HAP-1 (cell line): ENCODE measurements at places on chromosomes 4 and X.
A peak's percentile ranks its signal among the peaks of the same experiment; 100 is the strongest.

- DNase-seq: no peak
Observed at GRCh38 chr4:90443231-90443630, 316.0 kb downstream of the CCSER1 start.

DNA sequence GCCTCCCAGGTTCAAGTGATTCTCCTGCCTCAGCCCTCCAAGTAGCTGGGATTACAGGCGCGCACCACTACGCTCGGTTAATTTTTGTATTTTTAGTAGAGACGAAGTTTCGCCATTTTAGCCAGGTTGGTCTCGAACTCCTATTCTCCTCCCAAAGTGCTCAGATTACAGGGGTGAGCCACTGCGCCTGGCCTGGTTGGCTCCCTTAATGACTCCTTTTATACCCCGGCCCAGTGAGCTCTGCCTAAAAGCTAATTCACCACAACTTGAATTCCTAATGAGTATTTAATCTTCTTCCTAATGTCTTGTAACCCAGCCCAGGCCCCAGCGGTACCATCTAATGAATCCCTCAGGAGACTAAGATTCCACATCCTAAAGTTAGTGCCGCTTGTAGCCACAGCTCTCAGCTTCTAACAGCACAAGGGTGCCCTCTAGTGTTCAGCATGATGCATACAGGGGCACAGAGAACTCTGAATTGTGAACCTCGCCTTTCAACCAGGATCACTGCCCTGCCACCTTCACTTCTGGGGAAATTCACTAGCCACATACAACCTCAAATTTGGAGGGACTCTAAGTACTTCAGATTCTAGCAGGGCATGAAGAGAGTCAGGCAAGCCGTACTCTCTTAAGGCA, 89.5 kb downstream of the OR13H1 start:
- DNase-seq: peak; percentile 63

GRCh38 chr4:10743357-10743756, 58.8 kb upstream of the CLNK start:
- DNase-seq: no peak

- no peak for DNase-seq
Observed at GRCh38 chr4:93684571-93684970, 144.0 kb upstream of the ATOH1 start.

- DNase-seq: no peak
Observed at GRCh38 chr4:37073226-37073840, 171.2 kb upstream of the NWD2 start.

DNA sequence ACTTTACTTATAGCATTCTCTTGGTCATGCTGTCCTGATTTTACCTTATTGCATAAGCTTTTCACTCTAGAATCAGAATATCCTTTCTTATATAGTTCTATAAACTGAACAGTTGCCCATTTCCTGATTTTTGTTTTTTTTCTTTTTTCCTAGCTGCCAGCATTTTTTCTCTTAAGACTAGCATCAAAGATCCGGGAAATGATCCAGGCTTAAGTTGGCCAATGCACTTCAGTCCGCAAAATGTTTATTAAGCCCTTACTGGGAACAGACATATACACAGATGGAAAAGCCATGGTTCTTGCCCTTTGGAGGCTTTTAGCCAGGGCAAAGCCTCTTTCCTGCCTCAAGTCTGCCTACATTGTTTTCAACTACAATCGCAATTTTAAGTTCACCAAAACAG, 10.1 kb upstream of the BMP2K start:
- no peak for DNase-seq

DNA sequence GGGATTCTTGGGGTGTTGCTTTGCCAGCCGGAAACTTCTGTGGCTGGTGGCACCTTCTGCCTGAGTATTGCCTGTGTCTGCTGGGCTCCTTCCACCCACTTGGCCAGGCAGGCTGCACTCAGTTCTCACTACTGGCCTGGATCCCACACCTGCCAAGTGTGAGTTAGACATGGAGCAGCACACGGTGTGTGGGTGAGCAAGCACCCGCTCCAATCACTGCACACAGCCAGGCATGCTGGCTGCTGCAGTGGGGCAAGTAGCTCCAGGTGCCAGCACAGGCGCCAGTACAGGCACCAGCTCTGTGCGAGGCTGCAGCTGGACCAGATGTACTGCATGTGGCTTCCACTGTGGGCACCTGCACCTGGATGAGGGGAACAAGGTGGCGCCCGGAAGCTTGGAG, 23.9 kb downstream of the DCUN1D4 start:
- no peak for DNase-seq

- no peak for DNase-seq
Observed at GRCh38 chr4:102642631-102643298, 118.0 kb downstream of the MANBA start.

DNA sequence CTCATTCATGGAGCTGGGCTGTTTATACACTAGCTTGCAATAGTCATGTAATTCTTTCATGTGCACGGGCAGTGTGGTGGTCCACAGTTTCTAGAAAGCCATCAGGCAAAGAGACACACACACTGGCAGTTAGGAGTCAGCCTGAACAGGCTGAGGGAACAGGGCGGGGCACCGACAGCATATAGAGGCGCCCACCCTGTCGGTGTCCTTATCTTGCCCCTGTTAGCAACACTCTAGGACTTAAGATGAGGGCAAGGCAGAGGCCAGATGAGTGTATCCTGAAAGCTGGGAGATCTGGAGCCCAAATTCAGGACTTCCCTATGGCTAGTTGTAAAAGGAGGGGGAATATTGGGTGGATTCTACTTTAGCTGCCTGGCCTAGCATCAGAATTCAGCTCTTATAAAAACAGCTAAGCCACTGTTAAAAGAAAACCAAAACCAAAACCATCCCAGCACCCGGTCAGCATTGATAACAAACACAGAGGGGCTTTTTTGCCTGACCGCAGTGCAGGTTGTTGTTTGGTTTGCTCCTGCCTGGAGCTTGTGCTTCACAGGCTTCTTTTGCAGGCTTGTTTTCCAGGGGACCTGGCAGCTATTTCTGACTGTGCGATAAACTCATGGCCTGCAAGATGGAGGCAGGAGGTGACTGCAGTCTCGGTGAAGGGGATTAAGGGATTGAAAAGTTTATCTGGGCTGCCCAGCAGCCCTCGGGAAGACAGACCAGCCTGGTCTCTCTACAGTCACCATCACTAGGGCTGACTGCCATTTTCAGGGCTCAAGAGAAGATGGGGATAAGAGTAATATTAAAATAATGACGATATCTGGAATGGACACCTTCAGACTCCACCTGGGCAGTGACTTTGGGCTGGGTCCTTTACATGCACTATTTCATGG, 638.9 kb downstream of the MID1IP1 start:
- DNase-seq: no peak

GRCh38 chr4:41725254-41725653, 23.3 kb downstream of the PHOX2B start:
- DNase-seq: peak; percentile 20

- no peak for DNase-seq
Observed at GRCh38 chrX:153533091-153533490, 15.6 kb downstream of the ATP2B3 start.

DNA sequence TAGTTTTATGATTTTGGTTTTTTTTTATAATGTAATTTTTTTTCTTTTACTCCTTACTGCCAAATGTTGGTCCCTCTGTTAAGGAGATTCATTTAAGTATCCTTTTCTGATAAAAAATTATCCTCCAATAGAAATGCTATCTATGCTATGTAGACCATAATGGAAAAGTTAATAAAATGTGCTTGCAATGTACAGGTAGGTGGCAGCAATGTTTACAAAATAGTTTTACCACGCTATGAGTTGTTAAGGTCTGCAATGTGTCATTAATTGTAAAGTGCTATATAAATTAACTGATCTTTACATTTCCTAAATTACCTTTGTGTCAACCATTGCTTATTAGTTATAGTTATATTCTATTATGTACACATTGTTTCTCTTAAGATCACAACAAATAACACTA, 3.8 kb upstream of the CENPC start:
- DNase-seq: no peak

DNA sequence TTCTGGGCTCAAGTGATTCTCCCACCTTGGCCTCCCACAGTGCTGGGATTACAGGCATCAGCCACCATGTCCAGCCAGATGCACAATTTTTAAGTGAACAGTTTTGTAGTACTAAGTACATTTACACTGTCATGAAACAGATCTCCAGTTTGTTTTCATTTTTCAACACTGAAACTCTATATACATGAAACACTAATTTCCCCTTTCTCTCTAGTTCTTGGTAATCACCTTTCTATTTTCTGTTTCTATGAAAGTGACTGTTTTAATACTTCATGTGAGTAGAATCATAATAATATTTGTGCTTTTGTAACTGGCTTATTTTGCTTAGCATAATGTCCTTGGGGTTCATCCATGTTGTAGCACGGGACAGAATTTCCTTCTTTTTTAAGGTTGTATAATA, 237.4 kb downstream of the CAMK2D start:
- DNase-seq: no peak

DNA sequence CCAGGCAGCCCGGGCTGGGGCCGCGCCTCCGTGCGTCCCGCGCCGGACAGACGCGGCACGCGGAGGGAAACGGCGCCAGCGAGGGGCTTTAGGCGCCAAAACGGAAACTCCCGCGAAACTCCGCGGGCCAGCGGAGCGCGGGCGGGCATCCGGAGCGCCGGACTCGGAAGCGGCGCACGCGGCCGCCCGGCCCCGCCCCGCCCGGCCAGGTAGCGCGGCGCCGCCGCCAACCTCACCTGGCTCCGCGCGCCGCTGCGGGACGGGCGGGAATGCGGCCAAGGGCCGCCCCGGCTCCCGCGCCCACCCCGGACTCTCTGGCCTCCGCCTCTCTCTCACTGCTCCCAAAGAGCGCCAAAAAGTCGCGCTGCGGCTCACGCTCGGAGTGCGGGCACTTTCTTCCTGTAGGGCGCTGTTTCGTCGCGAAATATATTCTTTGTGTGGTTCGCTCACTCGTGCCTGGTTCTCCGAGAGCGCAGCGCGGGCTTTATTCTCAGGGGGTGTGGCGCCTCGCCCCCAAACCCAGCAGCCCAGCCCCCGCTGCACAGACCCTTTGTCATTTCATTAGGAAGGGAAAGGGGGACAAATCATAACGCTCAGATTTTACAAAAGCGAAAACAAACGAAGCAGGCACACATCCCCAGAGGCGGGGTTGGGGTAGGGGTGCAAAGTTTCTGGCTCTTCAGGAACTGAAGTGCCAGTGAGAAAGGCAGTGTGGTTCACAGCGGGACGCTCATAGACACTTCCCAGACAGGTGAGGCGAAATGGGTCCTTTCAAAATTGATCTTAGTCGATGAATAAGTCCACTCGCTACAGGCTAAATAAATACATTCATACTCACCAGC, 961 bp upstream of the MBNL3 start:
- peak; percentile 72 for DNase-seq

GRCh38 chr4:173346074-173346473, 11.9 kb upstream of the HMGB2 start:
- no peak for DNase-seq
